ENCODE measurements at places on chromosomes 4 and X. TPM values are rescaled to one million over a fixed set of nuclear protein-coding genes. Genes with fewer than 3 reads are reported as not detected.

Gene PPARGC1A
- total RNA-seq = 0.08 TPM

GRCh38 chrX:104565791-104566680 lies at the start of gene IL1RAPL2:
Gene IL1RAPL2 (plus strand): TSS chrX:104566199.
- DNase-seq = peak; percentile 74

GRCh38 chr4:17272154-17272553 lies 239.7 kb downstream of the QDPR start:
- no peak for DNase-seq

DNA sequence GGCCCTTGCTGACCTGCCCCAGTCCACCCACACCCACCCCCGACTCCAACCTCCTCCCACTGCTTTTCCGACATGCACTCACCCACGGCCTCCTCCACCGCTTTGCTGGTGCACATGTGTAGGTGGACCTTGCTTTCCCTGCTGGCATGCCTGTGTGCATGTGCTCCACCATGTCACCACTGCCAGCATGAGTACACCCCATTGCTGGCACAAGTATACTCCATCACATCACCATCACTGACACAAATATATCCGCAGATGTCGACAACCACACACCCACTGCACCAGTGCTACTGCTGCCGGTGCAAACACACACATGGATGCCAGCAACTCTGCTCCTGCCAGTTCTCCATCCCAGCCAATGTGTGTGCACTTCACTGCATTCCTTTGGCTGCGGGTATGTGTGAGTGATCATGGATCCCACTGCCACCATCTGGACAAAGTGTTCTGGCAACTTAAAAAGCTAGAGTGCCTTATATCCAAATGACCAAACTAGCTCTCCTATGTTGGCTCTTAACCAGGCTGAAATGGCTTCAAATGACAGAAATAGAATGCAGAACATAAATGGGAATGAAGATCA lies 1072.3 kb downstream of the RAPGEF2 start:
- peak; percentile 44 for DNase-seq

DNA sequence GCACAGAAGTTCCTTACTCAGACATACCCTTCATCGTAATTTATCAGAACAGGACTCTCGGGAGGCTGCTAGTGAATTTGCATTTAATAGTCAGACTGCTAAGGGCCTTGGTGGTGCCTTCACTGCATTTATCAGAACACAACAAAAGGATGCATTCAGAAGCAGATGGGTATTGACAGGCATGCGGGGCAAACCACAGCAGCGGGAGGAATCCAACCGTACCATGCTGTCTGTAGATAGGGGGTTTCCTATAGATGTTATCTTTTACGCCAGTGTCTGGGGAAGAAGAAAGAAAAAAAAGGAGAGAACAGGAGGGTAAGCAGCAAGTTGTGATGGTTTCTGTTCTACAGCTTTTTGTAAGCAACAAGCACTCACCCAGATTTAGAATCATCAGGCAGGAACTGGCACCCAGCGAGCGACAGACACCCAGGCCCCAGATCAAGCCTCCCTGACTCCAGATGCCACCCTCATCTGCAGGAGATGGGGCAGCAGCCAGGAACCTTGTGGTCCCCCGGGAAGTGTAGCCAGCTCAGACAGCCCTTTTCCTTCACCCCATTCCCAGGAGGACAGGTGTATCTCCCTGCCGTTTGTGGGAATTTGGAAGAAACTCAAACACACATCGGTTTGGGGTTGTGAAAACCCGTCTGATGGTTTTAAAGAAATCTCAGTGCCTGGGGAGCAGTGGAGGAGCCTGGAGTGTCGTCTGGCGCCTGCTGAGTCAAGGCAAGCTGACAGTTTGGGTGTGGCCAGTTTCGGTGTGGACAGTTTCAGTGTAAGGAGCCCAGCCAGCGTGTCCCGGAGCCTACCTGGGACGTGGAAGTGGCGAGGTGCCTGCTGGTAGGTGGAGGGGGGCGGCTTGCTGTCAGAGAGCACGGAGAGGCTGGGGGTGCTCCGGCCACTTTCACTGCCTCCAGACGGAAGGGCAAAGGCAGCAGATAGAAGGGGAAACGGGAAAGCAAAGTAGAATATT lies 80.0 kb upstream of the AFAP1 start:
- DNase-seq = no peak

GRCh38 chrX:19772096-19772821 lies 115.1 kb downstream of the SH3KBP1 start:
- DNase-seq = no peak
